ENCODE measurements at places on chromosomes 16 and 17. TPM values are rescaled to one million over a fixed set of nuclear protein-coding genes. Genes with fewer than 3 reads are reported as not detected.

The SLC6A2 gene
- total RNA-seq = not detected

GRCh38 chr16:70698901-70699300 is 13.0 kb upstream of the MTSS2 start:
- no peak for DNase-seq

DNA sequence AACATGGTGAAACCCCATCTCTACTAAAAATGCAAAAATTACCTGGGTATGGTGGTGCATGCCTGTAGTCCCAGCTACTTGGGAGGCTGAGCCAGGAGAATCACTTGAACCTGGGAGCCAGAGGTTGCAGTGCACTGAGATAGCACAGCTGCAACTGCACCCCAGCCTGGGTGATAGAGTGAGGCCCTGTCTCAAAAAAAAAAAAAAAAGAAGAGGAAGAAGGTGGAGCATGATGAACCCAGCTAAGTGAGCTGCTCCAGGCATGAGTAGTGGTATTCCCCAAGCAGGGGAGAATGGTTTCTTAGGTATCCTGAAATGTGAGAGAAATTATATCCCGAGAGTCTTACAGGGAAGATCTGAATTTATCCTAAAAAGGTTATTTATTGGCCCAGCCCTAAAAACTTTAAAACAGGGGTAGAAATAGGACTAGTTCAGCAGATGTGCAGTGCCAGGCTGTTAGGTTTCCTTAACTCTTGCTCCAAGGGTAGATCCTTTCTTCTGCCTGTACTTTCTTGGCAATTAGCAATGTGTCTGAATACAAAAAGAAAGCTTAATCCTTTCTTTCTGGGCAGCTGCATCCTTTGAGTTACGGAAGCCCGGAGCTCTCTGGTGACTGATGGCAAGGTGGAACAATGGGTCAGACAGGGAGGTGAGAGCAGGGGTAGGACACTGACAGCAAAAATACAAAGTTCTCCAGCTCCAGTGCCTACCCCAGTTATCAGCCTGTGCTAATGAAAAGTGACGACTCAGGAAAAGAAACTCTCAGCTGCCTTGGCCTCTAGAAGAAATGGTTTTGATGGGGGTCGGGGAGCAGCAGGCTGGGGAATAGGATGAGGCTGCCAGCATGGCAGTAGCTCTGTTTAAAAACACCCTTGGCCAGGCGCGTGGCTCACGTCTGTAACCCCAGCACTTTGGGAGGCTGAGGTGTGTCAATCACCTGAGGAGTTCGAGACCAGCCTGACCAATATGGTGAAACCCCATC is 36.5 kb upstream of the TOB1 start:
- DNase-seq = no peak

- DNase-seq = no peak
Observed at GRCh38 chr16:2008009-2008526, 1.6 kb downstream of the ZNF598 start.

- DNase-seq = no peak
Observed at GRCh38 chr17:80976701-80977100, 14.9 kb upstream of the CHMP6 start.

- DNase-seq = no peak
Observed at GRCh38 chr17:34228781-34229180, 26.3 kb upstream of the CCL2 start.

The OR4D1 gene
- not detected for total RNA-seq

DNA sequence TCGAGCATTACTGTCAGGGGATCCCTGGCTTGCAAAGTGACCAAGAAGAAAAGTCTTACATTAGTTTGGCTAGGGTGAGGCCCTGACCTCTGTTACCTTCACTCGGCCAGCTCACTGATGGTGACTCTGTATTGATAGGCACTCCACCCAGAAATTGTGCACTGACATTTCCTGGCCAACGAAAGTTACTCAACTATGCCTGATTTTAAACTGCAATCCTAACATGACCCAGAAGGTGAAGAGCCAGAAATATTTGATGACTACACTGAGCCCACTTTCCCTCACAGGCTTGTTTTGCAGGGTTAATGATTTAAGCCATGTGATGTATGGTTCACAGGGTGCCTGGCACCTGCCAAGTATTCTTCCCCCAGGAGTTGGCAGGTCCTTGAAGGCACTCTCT is 208.2 kb upstream of the MAF start:
- no peak for DNase-seq

The KRTAP4-1 gene
- total RNA-seq = not detected

- no peak for DNase-seq
Observed at GRCh38 chr17:79760197-79760906, 17.6 kb upstream of the CBX2 start.

The MYH1 gene
- not detected for total RNA-seq

The KRTAP9-2 gene
- total RNA-seq = not detected

DNA sequence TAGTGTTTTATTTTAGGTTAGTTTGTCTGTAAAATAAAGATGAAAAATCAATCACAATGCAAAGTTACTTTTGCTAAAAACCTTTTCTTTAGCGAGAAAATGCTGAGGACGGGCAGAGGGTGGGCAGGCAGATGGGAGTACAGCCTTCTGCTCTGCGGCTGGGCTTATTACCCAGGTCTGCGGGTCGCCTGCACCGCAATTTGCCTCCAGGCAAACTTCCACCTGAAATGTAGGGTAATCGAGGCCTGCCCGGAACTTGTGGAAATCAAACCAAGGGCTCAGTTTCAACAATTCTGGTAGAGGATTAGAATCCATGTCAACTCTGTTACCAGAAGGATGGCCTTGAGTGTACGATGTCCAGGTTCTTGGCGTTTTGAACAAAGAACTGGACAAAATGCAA is 22.3 kb upstream of the MMD start:
- no peak for DNase-seq

- no peak for DNase-seq
Observed at GRCh38 chr17:41518789-41519449, at the start of gene KRT15. Gene KRT15 (minus strand): TSS chr17:41518890. CDS start chr17:41518827, 63 bp downstream.

- no peak for DNase-seq
Observed at GRCh38 chr16:9827062-9827752, 355.0 kb downstream of the GRIN2A start.

GRCh38 chr16:83004868-83005652 is 378.3 kb downstream of the CDH13 start:
- DNase-seq = no peak

- no peak for DNase-seq
Observed at GRCh38 chr16:27108051-27108770, 41.5 kb downstream of the C16orf82 start.

- no peak for DNase-seq
Observed at GRCh38 chr17:17587614-17588337, 3.7 kb downstream of the PEMT start.

DNA sequence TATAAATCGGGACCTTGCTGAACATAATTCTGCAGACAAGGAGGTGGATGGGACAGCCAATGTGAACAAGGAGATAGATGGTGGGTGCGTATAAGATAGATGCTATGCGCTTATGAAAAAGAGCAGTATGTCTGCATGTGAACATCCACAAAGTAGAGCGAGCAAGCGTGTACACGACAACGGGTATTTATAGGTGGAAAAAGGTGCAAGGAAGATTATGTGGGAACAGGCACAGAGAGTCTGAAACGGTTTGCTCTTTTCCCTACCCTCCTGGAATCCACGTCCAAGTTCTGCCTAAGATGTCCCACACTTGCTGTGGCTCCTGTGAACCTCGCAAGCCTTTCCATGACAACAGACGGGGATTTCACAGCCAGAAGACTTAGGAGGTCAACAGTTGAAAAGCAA is 43.0 kb downstream of the SNX11 start:
- DNase-seq = no peak

DNA sequence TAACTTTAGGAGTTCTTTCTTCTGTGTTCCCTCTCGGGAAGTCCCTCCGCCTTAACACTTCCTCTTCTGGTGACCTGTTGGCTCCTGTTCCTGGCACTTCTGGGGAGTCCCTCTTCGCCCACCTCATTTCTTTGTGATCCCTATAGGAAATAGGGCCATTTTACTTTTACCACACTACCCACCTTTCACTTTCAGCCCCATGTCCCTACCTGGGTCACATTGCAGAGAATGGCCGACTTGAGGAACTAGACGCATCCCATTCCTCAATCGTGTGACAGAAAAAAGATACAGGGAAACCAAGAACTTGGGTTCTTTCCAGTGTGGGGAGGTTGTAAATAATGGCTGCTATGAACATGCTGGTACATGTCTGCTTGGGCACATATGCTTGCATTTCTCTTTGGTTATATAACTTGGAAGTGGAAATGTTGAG is 6.6 kb downstream of the IL21R start:
- no peak for DNase-seq

The CMTM1 gene
- 0.82 TPM for total RNA-seq

GRCh38 chr17:17844079-17844478 is 7.3 kb upstream of the SREBF1 start:
- no peak for DNase-seq

DNA sequence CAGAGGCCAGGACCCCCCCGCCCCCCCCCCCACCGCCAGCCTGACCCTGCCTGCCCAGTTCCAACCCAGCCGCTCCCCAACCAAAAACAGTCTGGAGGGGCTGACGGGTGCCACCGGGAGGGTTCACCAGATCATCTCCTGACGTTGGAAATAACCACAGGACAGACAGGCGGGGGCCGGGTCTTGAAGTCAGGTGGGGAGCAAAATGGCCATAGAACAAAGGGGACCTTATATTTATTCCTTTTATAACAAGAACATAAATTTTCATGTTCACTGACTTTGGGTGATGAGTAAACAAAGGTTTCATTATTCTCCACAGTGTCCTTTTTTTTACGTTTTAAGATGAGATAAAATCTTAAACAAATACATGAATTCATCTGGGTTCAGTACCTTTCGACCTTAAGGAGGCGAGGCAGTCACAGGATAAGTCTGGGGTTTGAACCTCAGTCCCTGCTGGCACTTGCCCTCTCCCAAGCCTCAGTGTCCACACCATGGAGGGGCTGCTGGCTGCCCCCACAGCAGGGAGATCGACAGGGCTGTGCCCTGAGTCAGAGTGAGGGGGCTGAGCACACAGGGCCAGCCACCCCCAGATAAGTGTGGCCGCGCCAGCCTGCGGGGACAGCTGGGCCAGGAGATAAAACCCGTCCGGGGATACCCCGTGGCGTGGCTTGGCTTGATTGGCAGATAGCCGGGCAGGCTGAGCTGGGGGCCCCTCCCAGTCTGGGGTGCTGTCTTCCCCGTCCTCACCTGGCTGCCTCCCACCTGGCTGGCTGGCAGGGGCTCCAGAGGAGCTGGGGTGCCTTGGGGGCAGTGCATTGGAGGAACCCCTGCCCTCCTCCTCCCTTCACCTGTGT is 15.0 kb downstream of the SLC7A5 start:
- DNase-seq = peak; percentile 62

DNA sequence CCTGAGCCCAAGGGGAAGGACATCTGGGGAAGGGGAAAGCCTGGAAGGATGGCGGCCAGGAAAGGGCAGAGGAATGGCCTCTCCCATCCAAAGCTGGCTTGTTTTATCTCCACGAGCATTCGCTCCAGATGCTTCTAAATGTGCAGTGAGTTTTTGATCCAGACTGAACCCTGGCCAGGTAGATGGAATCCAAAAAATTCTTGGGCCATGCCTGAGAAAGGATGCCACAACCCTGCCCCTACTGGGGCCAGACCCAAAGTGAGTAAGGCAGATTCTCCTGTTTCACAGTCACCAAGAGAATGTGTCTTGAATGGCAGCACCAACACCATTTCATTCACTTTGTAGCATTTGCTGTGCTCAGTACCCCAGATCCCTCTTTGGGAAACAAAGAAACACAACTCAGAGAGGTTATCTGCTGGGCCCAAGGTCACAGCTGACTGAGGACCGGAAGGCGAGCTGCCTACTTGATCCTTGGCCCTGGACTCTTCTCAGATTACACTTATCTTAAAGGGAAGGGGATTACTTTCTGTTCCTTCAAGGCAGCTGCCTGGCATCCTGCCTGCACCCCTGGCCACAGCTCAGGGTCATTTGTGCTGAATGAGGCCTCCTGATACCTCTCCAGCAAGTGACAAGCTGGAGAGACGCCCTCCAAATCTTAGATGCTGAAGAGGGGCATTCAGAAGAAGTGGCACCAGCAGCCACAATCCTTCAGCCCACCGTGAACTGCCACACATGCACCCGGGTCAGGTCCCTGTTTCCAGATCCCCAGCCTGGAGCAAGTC is 3.6 kb downstream of the LRRC75A start:
- DNase-seq = no peak

DNA sequence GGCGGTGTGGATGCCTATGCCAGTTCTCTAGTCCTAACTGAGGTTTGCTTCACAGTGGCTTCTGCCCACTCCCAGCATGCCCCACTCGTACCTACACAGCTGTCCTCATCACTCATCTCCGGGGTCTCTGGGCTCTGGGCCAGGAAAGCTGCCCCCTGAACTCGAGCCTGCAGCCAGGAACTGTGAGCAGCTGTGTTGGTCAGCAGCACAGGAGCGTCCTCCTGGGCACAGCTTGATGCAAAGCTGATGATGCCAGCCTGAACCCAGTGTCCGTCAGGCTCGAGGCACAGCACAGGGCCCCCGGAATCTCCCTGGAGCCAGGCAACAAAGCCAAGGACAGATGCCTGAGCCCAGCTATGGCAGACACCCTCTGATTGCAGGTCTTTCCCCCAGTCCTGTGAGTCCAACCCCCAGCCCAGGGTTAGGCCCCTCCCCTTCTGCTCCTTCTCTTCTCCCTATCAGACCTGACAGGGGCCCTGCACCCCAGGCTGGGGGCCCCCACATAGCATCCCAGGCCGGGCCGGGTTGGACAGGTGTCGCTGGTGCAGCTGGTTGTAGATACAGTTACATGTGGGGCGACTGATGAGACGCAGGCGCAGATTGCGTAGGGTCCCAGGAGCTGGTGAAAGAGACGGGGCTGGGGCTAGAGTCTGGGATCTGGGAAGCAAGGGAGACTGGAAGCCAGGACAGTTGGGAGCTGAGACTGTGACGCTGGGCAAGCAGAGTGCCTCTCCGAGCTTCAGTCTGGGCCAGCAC is 2.7 kb downstream of the PRSS53 start:
- peak; percentile 39 for DNase-seq

DNA sequence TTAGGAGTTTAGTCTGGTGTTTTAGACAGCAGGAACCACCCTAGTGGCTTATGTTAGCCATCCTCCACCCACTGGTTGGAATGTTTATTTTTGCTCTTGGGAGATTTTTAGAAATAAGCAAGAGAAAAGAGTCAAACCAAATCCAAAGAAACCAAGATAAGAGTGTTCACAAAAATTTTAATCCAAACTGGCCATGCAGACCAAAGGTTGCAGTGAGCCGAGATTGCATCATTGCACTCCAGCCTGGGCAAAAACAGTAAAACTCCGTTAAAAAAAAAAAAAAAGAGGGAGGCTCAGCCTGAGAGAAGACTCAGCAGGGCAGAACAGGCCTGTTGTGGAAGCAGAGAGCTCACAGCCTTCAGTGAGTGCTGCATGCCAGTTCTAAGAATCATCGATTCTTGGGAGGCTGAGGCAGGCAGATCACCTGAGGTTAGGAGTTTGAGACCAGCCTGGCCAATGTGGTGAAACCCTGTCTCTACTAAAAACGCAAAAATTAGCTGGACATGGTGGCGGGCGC is 12.2 kb upstream of the C16orf54 start:
- peak; percentile 71 for DNase-seq

The CHST5 gene
- total RNA-seq = 0.17 TPM

The CDK10 gene
- 29.7 TPM for total RNA-seq

The CHST4 gene
- not detected for total RNA-seq

Data from right cardiac atrium (tissue), 5 donors.